ENCODE measurements at places on chromosomes 1 and 21. TPM values are rescaled to one million over a fixed set of nuclear protein-coding genes. Genes with fewer than 3 reads are reported as not detected.
A peak's percentile ranks its signal among the peaks of the same experiment; 100 is the strongest.

DNA sequence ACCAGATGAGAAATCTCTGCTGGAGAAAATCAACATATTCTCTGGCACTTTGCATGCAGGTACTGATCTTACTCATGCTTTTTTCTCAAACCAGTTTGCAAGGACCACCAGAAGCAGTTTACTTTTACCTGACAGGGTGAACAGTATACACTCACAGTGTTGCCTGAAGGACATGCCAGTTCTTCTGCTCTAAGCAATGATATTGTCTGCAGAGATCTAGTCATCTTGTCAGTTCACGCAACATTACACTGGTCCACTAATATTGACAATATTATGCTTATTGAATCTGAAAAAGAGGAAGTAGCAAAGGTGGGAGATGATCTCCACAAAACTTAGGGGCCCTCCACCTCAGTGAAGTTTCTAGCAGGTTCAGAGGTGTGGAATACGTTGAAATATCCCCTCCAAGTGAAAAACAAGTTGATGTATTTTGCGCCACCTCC, 3.8 kb upstream of the S100B start:
- H3K27me3 ChIP-seq, result peaks cover 30% of the 10 kb centered on the region
- H3K4me3 ChIP-seq, result no peak overlapping the region
- DNase-seq, result no peak

- H3K4me3 ChIP-seq, result peak overlapping the region; percentile 38
- H3K4me1 ChIP-seq, result peaks cover 50% of the 10 kb centered on the region
- peaks cover 2% of the 10 kb centered on the region for H3K27me3 ChIP-seq
- H3K36me3 ChIP-seq, result peaks cover 26% of the 10 kb centered on the region
Measured at GRCh38 chr1:243598433-243598832, 251.6 kb downstream of the AKT3 start.

GRCh38 chr1:9145021-9145668, 16.2 kb upstream of the GPR157 start:
- peaks cover 38% of the 10 kb centered on the region for H3K4me1 ChIP-seq
- peak; percentile 72 for DNase-seq
- H3K36me3 ChIP-seq, result peaks cover 28% of the 10 kb centered on the region
- peak overlapping the region; percentile 26 for H3K4me3 ChIP-seq

DNA sequence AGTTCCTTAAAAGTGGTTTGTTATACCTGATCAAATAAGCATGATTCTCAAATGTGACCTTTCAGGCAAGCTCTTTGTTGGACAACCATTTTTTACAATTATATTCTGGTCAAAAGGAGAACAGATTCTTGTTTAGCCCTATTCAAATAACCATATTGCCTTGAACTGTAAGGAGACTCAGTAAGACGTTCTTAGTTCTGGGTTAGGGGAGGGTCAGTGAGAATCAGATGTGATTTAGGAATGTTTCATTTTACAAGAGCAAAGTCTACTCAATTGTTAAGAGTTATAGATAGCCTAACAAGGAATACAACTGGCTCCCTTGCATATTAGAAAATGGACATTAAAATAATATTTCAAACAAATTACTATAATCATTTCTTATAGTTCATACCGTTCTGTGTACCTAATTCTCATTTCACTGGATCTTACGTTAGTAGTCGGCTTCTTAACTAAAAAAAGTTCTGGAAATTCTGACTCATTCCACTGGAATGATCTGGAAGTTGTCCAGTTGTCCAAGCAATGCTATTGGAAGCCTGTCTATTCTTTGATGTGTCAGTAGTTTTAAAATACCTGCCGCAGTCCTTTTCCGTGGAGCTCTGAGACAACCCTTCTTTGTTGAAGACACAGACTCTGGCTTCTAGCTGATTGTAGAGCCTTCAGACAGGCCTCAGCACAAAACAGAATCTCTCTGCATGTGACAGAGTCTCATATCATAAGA, 88.8 kb downstream of the MAST2 start:
- peak; percentile 90 for DNase-seq
- peak overlapping the region; percentile 74 for H3K4me3 ChIP-seq

GRCh38 chr1:8238141-8239038, 79.5 kb upstream of the SLC45A1 start:
- peaks cover 31% of the 10 kb centered on the region for H3K4me1 ChIP-seq
- peaks cover 9% of the 10 kb centered on the region for H3K27me3 ChIP-seq
- peak; percentile 80 for DNase-seq

DNA sequence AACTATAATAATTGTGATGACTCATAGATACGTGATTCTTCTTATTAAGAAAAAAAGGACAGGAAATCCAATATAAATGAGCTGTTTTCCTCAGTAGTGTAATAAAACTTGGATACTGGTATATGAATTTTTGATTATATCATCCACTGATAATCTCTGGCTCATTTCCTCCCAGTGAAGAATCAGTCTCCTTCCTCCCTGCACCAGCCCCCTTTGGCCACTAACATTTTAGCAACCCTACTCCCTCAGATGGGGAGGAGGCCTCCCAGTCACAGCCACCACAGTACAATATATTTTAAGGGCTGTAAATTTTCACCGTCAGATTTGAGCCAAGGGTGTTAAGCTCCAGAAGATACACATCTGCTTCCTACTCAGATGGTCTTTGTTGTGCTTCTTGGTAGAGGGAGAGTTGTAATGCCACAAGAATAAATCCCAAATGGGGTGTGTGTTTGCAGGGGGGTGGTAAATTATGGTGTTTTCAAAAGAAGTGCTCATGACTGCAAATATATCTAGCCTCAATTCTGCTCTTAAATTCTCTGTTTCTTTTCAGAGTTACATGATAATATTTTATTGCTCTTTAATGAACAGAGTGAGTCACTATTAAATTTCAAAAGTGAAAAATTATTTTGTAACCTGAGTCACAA, 153.5 kb downstream of the HLX start:
- peak overlapping the region; percentile 38 for H3K4me3 ChIP-seq
- H3K36me3 ChIP-seq, result no peaks in the 10 kb centered on the region
- DNase-seq, result no peak
- H3K27me3 ChIP-seq, result no peaks in the 10 kb centered on the region
- H3K27ac ChIP-seq, result peak overlapping the region; percentile 74
- H3K4me1 ChIP-seq, result peaks cover 15% of the 10 kb centered on the region

Gene NR1I3
- total RNA-seq, result not detected

Gene RERE
- total RNA-seq, result 38.2 TPM

GRCh38 chr1:96080925-96081324, 640.7 kb upstream of the PTBP2 start:
- DNase-seq, result no peak
- H3K4me1 ChIP-seq, result no peaks in the 10 kb centered on the region
- H3K27ac ChIP-seq, result no peak overlapping the region
- H3K36me3 ChIP-seq, result no peaks in the 10 kb centered on the region

DNA sequence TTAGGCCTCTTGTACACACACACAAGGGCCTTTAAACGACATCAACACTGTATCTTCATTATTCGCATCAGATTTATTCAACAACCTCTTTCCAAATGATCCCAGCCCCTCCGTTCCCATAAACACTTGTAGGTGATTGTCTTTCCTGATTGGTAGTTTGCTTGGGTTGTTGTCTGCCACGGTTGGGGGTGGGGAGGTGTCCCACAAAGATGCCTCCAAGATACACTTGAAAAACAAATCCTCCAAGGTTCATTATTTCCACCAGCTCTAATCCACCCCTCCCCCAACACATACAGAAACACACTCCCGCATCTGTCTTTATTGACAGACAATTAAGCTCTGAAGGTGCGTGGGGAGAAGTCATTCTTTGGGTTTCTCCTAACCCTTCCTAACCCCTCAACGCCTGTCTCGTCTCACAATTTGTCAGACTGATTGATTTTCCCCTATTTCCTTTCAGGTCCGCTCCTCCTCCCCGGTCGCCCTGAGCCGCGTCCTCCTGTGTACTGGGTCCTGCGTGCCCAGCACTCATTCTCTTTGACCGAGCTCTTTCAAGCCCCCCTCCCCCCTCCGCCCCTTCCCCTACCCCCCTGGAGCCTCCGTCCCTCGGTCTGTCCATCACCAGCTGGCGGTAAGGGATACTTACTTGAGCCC, 1.4 kb downstream of the WDR26 start:
- H3K4me3 ChIP-seq, result peak overlapping the region; percentile 95
- peaks cover 71% of the 10 kb centered on the region for H3K4me1 ChIP-seq
- H3K27ac ChIP-seq, result peak overlapping the region; percentile 70
- H3K36me3 ChIP-seq, result peaks cover 38% of the 10 kb centered on the region

- H3K4me1 ChIP-seq, result no peaks in the 10 kb centered on the region
- no peak overlapping the region for H3K27ac ChIP-seq
- H3K4me3 ChIP-seq, result no peak overlapping the region
- no peaks in the 10 kb centered on the region for H3K36me3 ChIP-seq
Measured at GRCh38 chr1:18299441-18300338, 181.0 kb upstream of the KLHDC7A start.

DNA sequence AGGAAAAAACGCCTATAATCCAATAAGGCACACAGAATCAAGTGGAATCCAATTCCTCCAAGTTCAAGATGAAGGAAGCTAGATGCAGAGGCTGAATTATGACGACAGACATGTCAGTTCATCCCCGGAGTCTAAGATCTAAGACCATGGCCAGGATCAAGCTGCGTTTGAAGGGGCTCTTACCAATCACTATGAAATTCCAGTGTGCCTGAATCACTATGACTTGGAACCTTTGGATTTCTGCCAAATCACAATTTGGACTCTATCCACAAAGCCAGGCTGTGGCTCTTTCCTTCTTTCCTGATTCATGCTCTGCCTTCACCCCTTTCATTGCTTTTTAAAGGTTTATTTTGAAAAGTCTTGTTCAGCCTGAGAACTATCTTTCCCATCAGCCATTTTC, 17.1 kb downstream of the OLIG2 start:
- peaks cover 45% of the 10 kb centered on the region for H3K4me1 ChIP-seq
- peak overlapping the region; percentile 64 for H3K27ac ChIP-seq
- peak overlapping the region; percentile 45 for H3K4me3 ChIP-seq

DNA sequence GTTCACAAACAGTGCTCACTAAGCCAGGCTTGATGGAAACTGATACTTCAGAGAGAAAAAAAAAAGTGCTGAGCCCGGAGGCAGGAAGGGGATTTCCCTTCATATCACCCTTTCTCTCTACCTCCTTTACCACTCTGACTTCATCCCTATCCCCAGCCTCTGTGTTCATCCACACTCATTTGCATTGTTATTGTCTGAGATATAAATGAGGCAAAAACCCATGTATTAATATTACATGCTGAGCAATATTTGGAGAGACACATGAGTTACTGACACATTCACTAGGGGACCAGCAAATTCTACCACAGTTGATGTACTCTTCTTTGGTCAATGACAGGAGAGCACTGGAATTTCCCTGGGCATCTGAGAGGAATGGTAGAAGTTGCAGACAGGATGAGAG, 175.8 kb downstream of the TNFSF18 start:
- H3K27ac ChIP-seq, result no peak overlapping the region
- H3K4me3 ChIP-seq, result no peak overlapping the region
- peaks cover 31% of the 10 kb centered on the region for H3K4me1 ChIP-seq
- H3K36me3 ChIP-seq, result peaks cover 7% of the 10 kb centered on the region
- no peaks in the 10 kb centered on the region for H3K27me3 ChIP-seq

DNA sequence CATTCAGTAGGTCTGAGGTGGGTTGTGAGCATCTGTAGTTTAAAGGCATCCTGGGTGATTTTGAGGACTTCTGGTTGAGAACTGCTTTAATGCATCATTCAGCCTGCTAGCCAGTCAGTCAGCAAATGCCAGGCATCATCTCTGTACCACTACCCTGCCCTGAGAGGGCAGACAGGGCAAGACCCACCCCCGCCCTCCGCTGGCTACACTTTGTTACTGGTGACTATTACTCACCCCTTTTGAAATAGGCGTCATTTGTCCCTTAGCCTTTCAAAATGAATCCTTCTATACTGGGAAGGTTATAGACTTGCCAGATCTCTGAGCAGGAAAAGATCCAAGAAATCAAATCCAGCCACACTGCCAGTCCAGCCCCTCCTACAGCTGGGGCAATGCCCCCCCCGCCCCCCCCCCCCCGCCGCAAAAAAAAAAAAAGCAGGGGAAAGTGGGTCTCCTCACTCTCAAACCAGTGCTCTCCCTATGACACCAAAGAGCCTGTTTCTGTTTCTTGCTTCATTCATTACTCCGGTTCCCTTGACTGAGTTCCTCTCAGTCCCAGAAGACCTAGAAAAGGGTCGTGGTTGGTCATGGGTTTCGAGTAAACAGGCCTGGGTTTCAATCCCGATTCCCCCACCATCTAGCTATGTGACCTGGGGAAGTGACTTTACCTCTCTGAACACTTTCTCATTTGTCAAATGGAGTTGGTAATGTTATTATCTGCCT, 4.4 kb downstream of the SELENON start:
- no peaks in the 10 kb centered on the region for H3K36me3 ChIP-seq
- no peak for DNase-seq
- H3K27ac ChIP-seq, result no peak overlapping the region

DNA sequence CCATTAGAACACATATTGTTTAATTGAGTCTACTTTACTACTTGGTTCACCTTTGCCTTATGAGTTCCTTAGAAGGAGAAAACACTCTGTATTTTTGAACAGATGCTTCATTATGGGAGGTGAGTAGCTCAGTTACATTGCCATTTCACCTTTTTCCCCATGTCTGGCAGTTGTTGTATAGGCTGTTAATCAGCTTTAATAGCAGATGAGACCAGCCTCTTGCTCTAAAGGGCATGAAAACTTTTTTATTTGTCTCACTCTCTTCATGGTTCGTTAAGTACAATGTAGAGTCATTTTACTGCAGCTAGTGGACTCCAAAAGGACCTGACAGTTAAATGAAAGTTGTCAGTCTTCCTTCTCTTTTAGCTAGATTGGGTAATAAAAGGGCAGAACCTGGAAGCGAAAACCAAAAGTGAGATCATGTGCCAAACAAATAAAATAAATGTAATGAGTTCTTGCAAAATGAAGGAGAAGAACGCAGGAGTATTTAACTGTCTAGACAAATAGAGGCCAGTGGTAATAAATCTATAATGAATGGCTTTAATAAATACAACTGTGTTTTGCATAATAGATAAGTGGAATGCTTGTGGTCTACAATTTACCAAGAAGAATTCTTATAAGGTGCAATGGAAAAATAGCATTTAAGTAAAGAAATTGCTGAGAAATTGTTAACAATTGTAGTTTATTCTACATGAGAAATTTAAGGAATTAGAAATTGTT, 180.0 kb upstream of the NEGR1 start:
- no peaks in the 10 kb centered on the region for H3K36me3 ChIP-seq
- no peaks in the 10 kb centered on the region for H3K4me1 ChIP-seq
- no peaks in the 10 kb centered on the region for H3K27me3 ChIP-seq

GRCh38 chr21:37467082-37467481, 100.5 kb downstream of the DYRK1A start:
- peaks cover 38% of the 10 kb centered on the region for H3K4me1 ChIP-seq
- no peak overlapping the region for H3K4me3 ChIP-seq
- no peak overlapping the region for H3K27ac ChIP-seq
- H3K36me3 ChIP-seq, result peaks cover 30% of the 10 kb centered on the region
- no peak for DNase-seq

DNA sequence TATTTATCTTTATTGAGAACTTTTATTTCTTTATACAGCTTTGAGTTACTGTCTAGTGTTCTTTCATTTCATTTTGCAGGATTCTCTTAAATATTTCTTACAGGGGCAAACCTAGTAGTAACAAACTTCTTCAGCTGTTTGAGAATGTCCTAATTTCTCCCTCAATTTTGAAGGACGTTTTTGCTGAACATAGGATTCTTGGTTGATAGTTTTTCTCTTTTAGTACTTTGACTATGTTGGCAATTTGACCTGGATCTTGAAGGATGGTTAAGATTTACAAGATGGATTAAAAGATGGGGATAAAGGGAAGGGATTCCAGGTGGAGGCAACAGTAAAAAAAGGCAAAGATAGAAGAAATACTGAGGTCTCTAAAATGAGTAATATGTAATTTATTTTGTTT, 38.9 kb downstream of the XPR1 start:
- peaks cover 31% of the 10 kb centered on the region for H3K4me1 ChIP-seq
- DNase-seq, result no peak
- no peak overlapping the region for H3K4me3 ChIP-seq
- peaks cover 18% of the 10 kb centered on the region for H3K36me3 ChIP-seq
- no peaks in the 10 kb centered on the region for H3K27me3 ChIP-seq
- H3K27ac ChIP-seq, result no peak overlapping the region

GRCh38 chr1:3073489-3074296, 4.7 kb downstream of the PRDM16 start:
- no peak overlapping the region for H3K4me3 ChIP-seq
- peaks cover 24% of the 10 kb centered on the region for H3K27me3 ChIP-seq
- no peaks in the 10 kb centered on the region for H3K4me1 ChIP-seq
- H3K36me3 ChIP-seq, result no peaks in the 10 kb centered on the region

Measured in HFFc6 (cell line).